ENCODE measurements at places on chromosomes 11 and 22.

DNA sequence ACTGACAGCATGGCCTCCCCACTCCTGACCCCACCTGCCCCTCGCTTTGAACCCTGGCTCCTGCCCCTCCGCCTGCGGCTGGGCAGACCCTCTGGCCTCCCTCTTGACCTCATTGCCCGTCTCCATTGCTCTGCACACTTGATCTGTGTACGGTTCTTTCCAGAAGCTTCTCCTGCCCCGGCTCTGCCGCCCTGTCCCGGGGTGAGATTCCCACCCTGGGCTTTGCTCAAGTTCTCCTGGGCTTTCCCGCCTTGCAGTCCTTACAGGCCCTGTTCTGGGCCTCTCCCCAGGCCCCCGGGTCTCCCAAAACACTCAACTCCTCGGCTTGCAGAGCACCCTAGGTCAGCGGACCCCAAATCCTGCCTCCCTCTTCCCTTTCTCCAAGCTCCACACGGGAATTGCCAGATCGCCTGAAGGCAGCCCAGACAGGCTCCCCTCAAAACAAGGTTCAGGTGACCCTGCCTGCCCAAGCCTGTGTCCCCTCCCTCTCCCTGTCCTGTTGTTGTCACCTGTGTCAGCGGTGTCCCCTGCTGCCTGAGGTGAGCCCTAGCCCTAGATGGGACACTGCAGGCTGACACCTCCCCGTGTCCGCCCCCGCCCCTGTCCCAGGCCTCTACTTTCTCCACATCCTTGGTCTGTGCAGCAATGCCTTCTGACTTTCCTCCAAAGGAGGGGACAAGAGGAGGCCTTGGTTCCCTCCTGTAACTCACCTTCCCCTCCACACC lies 1.5 kb downstream of the GAL start:
- no peak for DNase-seq

DNA sequence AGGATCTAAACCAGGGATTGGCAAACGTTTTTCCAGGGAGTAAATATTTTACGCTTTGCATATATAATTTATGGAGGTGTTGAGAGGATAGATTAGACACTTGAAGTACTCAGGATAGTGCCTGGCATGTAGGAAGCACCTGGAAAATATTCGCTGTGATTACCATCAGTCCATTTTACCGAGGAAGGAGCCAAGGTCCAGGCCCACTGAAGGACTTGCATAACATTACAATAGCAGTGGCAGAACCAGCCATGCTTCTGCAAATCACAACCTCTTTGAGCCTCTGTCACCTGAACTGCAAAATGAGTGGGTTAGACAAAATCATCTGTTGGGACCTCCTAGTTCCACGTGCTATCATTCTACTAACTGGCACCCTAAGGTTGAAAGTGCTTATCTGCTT lies 5.4 kb downstream of the FUT4 start:
- DNase-seq: no peak

DNA sequence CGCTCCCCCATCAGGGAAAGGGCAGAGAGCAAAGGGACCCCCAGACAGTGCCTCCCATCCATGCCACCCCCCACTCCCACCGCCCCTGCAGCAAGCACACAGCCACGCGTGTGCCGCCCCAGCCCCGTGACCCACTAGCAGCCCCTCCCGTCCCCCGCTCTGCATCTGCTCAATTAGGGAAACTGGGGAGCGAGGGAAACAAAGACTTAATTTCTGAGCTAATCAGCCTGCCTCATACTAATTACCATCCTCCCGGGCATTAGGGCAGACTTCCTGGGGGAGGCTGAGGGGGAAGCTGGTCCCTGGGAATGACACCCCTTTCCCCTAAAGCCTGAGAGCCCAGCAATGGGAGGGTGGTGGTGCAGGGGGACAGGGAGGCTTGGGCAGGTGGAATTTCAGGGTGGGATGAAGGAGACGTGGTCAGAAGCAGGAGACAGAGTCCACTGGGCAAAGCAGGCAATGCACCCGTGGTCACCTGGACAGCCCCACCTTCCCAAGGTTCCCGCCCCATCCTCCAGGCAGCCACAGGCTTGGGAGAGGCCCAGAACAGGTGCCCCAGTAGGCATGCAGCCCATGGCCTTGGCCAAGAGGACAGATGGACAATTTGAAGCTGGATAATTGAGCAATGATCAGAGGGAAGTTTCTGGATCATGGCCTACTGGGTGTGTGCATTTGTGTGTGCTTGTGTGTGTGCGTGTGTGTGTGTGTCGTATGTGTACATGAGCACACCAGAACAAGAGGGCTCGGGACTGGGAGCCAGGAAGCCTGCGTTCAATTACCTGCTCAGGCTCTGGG lies 20.6 kb downstream of the ELFN2 start:
- DNase-seq: no peak

DNA sequence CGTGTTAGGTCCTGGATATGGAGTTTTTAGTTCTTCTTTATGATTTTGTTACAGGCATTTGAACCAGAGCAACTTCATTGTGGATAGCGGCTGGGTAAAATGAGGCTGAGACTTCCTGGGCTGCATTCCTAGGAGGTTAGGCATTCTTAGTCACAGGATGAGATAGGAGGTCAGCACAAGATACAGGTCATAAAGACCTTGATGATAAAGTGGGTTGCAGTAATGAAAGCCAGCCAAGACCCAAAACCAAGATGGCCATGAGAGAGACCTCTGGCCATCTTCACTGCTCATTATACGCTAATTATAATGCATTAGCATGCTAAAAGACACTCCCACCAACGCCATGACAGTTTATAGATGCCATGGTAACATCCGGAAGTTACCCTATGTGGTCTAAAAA lies 23.4 kb upstream of the CLMP start:
- no peak for DNase-seq

- no peak for DNase-seq
Measured at GRCh38 chr11:34232807-34233206, 125.0 kb downstream of the ABTB2 start.

DNA sequence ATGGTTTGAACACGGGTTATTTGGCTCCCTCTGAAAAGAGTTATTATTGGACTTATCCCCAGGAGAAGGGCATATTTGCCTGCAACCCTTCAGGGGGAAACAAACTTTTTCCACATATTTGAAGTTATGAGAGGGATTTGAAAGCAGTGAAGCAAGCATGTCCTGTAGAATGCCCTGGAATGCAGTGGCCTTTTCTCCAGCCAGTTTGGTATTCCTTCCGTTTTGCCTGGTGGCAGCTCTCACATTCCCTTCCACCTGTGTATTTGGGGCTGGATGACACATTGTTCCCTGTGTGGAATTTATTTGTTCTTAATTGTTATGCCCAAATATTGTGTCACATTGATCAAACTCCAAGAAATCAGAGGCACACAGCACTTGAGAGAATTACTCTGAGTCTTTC lies 59.0 kb downstream of the OSBP2 start:
- DNase-seq: no peak

Data from NCI-H510A (cell line).